ENCODE measurements at places on chromosomes 16 and 17. TPM values are rescaled to one million over a fixed set of nuclear protein-coding genes. Genes with fewer than 3 reads are reported as not detected.

ABCA10 gene
- 0.22 TPM for total RNA-seq

TMEM11 gene
- total RNA-seq: 24.0 TPM

PRR35 gene
- not detected for total RNA-seq

RNF112 gene
- 0.86 TPM for total RNA-seq

NUP85 gene
- total RNA-seq: 125 TPM

SLC13A5 gene
- not detected for total RNA-seq

ST6GALNAC1 gene
- total RNA-seq: 2.3 TPM

PTGES3L gene
- 0.64 TPM for total RNA-seq

CDH5 gene
- not detected for total RNA-seq

GRCh38 chr16:11060364-11060763 is 116.0 kb downstream of the CLEC16A start:
- DNase-seq: no peak

GRCh38 chr16:76193906-76194615 is 83.1 kb upstream of the CNTNAP4 start:
- no peak for DNase-seq

DNA sequence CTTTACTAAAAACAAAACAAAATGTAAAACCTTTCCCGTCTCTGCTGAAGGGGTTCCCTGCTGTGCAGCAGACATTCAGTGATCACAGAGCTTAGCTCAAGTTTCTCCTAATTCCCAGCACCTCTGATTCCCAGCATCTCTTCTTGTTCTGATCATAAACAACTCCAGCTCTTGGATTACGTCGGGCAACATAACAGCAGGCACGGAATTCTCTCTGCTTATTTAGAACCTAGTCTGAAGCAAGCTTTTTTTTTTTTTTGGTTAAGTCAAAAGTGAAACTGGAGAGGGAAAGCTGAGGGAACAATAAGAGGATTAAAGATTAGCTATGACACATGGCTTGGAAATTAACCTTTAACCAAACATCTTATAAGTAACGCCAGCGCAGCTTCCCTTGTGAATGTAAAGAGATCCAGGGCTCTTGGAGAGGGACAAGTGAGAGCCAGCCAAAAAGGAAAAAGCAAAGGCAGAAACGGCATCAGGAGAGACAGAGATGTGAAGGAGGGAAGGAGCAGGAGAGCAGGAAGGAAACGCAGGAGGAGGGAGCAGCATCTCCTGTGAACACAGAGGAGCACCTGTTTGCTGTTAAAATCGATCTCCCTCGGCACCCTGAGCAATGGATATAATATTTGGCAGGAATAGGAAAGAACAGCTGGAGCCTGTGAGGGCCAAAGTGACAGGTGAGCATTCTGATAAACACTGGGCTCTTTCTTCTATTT is at the start of gene BCO1:
Gene BCO1 (plus strand): TSS at position 394 of the 716 bp plus-strand sequence. CDS start 220 bp downstream, at position 614.
- DNase-seq: no peak

GRCh38 chr17:81710514-81711308 is 1.4 kb upstream of the SLC25A10 start:
- peak; percentile 35 for DNase-seq

- no peak for DNase-seq
Observed at GRCh38 chr17:62987136-62987535, 21.1 kb downstream of the TANC2 start.

GRCh38 chr16:86391486-86391885 is 118.8 kb upstream of the FOXF1 start:
- no peak for DNase-seq

- DNase-seq: no peak
Observed at GRCh38 chr17:59851439-59852375, 41.0 kb downstream of the TUBD1 start.

DNA sequence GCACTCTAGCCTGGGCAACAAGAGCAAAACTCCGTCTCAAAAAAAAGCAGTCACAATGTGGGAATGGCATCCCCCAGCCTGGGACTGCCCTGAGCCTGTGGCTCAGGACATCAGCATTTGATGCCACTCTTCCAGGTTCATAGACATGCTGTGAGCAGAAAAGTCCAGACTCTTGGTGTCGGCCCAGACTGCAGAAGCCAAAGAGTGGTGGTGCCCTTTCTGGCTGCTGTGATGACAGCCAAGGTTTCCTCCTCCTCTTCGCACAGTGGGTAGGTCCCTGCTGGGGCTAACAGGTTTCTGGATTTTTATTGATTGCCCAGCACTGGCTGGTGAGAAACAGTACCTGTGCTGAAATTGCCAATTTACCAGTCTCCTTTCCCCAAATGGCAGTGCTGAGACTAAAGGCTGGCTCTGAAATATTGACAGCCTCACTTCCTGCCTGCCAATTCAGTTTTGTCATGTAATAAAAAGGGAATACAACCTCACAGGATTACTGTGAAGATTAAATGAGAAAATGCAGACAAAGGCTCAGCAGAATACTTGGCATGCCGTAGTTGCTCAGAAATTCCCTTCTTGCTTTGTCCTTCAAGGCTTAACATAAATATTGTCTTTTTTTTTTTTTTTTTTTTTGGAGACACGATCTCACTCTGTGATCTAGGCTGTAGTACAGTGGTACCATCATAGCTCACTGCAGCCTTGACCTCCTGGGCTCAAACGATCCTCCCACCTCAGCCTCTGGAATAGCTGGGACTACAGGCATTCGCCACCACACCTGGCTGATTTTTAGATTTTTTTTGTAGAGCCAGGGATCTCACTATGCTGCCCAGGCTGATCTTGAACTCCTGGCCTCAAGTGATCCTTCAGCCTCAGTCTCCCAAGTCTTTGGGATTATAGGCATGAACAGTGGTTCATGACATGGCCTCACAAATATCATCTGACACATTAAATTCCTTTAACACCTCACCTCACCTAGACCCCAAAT is 15.5 kb upstream of the UBE2G1 start:
- no peak for DNase-seq

DNA sequence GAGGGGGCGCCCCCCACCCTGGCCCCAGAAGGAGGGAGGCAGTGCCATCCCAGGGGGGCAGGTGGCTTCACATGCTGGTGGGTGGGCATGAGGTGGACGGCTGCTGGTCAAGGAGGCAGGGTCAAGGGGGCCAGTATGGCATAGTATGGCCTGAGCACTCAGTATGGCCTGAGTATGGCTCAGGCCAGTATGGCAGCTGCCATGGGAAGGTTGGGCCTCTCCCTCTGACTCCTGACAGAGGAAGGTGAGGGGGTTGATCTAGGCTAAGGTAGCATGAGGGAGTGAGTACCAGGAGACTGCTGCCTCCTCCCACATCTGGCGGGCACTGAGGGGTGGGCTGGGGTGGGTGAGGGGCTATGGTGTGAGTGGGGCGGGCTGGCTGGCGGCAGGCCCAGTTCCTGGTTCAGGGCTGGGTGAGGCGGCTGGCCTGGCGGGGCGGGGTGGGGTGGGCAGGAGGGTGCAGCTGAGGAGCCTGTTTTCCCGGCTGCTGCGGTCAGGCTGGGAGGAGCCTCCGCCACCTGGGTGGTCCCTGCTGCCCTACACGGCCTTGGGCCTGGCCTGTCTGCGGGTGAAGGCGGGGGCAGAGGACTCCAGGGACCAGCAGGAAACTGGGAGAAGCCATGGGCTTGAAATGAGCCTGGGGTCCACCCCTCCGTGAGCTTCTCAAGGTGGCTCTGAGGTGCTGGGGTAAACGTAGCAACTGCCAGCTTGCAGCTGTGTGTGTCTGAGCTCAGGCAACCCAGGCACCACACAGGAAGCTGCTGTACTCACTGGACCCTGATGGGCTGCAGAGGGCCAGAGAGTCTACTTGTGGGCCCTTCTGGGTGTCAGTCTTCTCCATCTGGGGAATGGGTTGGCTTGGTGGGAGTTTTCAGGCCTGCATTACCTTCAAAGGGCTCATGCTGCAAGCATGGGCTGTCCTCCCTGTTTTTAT is 57.0 kb downstream of the RAI1 start:
- no peak for DNase-seq

DNA sequence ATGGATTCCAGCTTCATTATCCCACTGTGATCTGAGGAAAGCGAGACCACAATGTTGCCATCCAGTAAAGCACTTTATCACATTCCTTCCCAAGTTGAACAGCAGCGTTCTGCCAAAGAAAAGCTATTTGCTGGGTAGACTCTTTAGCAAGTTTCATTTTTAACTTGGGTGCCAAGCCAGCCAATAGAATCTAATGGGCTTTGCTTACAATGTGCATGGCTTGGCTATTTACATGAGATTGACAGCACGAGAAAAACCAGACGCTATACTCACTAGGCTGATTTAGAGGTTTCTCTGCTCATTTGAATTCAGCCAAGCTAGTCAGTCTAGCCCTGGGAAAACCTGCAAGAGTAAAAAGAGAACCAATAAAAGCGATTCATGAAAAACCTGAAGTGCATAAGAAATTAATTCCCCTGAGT is 108.9 kb downstream of the CDH13 start:
- DNase-seq: no peak

- no peak for DNase-seq
Observed at GRCh38 chr16:85461022-85461813, 151.9 kb upstream of the GSE1 start.

- DNase-seq: no peak
Observed at GRCh38 chr17:30422171-30422570, 43.4 kb downstream of the CPD start.

DNA sequence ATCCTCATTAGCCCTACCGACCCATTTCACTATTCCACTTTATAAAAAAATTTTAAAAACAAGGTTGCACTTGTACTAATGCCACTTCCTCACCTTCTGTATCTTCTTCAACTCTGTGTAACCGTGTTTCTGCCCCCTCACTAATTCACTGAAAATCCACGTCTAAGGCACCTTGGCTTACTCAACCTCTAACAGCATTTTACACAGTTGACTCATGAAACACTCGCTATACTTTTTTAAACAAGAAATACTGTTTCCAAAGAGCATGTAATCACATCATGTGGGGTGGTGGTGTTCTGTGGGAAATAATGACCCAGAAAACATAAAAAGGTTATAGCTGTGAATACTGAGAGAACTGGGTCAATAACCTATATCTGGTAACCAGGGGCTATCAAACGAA is 79.9 kb downstream of the NCOR1 start:
- DNase-seq: no peak

DNA sequence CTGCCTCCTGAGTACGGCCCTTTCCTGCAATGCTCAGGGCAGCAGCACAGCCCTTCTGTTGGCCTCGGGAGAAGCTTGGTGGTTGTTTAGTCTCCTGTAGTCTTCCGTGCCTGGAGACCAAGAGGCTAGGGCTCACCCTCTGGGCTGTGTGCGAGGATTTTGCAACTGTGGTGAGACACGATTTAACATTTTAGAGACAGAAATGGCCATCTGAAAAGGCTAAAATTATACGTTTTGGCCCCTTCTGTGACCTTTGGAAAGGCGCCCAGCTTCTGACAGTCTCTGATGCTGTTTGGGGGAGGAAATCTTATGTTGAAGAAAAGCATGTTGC is 33.1 kb downstream of the FOXL1 start:
- no peak for DNase-seq

GRCh38 chr16:88197481-88198456 is 185.0 kb upstream of the ZNF469 start:
- DNase-seq: no peak

- DNase-seq: no peak
Observed at GRCh38 chr16:85698935-85699558, 10.3 kb upstream of the GINS2 start.

DNA sequence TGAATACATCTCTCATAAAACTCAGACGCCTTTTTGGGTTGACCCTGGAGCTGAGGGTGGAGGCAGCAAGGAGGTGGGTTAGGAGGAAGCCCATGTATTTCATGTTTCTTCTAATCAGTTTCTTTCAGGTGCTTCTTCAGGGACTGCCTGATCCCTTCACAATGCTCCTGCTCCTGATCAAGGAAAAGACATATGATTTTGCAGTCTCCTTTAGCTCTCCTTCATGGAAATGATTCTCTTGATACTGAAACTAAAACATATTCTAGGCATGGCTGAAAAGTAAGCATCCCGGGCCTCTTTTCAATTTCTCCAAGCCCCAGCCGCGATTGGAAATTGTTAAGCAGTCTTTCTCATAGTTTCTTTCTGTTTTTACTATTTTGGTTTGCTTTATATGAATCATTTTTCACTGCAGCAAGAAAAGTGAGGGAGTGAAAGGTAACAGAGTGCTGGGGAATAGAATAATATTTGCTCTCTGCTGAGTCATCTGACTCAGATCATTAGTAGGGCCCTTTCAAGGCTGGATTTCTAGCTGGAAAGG is 730.7 kb downstream of the CDH11 start:
- DNase-seq: no peak

DNA sequence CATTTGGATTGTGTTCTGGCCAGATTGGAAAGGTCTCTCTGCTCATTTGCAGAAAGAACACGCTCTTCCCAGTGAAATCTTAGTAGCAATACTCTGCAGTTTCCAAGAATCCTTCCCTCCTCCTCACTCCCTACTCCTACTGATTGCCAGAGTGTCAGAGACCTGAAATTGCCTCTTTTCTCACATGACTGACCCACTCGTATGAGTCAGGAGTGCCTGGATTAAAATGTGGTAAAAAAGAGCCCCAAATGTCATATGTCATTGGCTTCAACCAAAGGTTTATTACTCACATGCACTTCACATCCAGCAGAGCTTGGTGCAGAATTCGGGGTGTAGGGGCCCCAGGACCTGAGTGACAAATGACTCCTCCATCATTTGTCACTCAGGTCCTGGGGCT is 39.7 kb upstream of the IRX3 start:
- no peak for DNase-seq

DNA sequence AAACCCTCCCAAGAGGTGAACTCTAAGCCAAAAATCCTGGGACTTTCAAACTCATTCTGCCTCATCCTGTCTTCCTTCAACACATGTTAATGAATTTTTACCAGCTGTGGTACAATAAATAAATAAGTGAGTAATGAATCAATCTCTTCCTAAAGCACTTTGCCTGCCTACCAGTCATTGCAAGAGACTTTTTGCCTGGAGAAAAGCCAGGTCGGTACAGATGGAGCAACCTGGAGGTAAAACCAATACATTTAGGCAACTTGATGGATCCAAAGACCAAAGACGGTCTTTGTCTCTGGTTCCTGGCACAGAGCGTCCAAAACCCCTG is 324.2 kb downstream of the PMP22 start:
- no peak for DNase-seq

DNA sequence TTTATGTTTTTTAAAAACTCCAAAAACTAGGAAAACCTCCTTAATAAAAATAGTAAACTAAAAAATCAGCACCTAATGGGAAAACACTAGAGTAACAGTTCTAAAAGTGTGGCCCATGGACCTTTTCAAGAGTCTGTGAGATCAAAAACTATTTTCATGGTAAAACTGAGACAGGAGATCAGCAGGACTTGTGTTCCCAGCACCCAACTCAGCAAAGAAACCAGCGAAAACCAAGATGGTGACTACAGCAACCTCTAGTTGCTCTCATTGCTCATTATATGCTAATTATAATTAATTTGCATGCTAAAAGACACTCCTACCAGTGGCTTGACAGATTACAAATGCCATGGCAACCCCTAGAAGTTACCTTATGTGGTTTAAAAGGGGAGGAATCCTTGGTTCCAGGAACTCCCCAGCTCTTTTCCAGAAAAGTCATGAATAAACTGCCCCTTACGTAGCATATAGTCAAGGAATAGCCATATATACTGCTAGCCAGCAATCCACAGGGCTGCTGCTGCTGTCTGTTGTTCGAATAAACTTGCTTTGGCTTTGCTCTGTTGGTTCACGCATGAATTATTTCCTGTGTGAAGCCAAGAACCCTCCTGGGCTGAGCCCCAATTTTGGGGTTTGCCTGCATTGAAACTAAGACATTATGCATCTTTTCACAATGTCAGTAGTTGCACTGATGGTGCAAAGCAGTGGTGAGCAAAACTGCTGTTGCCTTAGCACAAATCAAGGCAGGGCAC is 12.4 kb downstream of the CMTR2 start:
- no peak for DNase-seq
